ENCODE measurements at places on chromosomes 5 and 9. TPM values are rescaled to one million over a fixed set of nuclear protein-coding genes. Genes with fewer than 3 reads are reported as not detected.

The NIPAL4 gene
- 0.63 TPM for total RNA-seq

The NDST1 gene
- total RNA-seq: 80.7 TPM

The CTNNAL1 gene
- 21.7 TPM for total RNA-seq

The CBY3 gene
- total RNA-seq: not detected

The MYMK gene
- not detected for total RNA-seq

The AJM1 gene
- total RNA-seq: 19.4 TPM
